ENCODE measurements at places on chromosomes 3 and 15. TPM values are rescaled to one million over a fixed set of nuclear protein-coding genes. Genes with fewer than 3 reads are reported as not detected.

GRCh38 chr3:15771444-15771843 is 26.3 kb downstream of the ANKRD28 start:
- no peak overlapping the region for H3K27ac ChIP-seq
- peaks cover 41% of the 10 kb centered on the region for H3K4me1 ChIP-seq
- no peak overlapping the region for H3K4me3 ChIP-seq

DNA sequence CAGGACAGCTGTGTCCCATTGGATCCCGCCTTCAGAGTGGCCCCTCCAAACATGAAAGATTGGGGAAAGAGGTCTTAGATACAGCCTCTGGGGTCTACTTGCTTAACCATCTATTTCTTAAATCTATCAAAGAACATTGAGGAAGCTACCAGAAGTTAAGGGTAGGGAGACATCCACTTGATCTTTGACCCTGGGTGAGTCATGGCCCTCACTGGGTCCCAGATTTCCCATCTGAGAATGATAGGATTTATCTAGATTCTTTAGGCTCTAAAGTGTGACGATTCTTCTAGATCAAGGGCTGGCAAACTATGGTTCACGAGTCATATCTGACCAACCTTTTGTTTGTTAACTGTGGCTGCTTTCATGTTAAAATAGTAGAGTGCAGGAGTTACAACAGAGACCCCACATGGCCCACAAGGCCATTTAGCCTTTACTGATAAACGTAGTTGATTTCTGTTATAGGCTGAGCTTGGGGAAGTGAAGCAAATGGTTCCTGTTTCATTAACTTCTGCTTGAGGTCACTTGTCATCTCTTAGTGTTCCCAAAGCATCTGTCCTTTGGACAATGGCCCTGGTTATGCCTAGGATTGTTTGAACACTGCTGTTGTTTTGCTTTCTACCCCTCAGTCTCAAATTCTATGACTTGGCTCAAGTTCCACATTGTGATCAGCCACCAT is 8.0 kb downstream of the MUC13 start:
- no peak overlapping the region for H3K4me3 ChIP-seq
- DNase-seq, result no peak
- no peaks in the 10 kb centered on the region for H3K27me3 ChIP-seq
- no peaks in the 10 kb centered on the region for H3K4me1 ChIP-seq
- H3K36me3 ChIP-seq, result no peaks in the 10 kb centered on the region
- H3K27ac ChIP-seq, result no peak overlapping the region

DNA sequence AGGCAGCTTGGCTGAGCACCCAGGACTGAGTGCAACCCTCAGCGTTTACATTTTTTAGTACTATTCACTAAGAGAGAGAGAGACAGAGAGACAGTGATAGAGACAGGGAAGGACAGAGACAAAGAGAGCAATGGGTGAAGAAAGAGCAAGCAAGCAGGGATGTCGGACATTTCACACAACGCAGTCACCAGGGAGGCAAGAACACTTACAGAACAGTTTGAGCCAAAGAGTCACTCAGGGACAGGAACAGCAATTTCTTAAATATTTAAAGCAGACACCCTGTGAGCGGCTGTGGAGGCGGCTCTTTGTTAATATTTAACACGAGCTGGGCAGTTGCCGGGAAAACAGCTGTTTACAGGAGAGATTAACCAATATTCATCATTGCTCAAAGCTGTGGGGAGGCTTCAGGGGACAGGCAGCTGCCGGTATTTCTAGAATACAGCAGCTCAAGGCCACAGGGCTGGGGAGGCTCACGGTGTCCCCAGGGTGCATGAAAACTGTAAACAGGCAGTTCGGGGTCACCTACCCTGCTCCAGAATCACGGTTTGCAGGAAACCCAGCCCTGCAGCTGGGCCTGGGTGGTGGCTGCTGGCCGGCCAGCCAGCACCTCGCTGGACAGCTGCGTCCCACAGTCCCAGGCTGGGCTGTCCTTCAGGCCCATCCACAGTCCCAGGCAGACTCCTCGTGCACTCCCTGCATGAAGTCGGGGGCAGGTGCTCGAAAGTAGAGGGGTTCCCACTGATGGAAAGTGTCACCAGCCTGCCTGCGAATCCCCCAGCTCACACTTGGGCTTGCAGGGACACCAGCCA is 38.8 kb upstream of the PCSK6 start:
- H3K27ac ChIP-seq, result peak overlapping the region; percentile 45
- peaks cover 23% of the 10 kb centered on the region for H3K4me1 ChIP-seq
- no peak overlapping the region for H3K4me3 ChIP-seq
- no peaks in the 10 kb centered on the region for H3K36me3 ChIP-seq

DNA sequence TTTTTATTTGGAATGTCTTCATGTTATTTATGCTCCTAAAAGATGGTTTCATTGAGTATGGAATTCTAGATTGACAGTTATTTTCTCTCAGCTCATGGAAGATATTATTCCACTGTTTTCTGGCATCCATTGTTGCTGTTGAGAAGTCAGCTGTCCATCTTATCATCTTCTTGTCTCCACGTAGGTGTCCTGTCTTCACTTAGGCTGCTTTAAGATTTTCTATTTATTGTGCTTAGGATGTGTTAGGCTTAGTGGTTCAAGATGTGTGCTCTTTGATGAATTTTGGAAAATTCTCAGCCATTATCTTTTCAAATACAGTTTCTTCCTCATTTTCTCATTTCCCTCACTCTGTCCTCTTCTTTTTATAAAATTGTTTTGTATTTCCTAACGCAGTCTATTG is 52.0 kb downstream of the SNRK start:
- DNase-seq, result no peak
- H3K4me3 ChIP-seq, result no peak overlapping the region
- no peaks in the 10 kb centered on the region for H3K27me3 ChIP-seq
- peaks cover 20% of the 10 kb centered on the region for H3K36me3 ChIP-seq
- H3K4me1 ChIP-seq, result no peaks in the 10 kb centered on the region

- H3K36me3 ChIP-seq, result no peaks in the 10 kb centered on the region
- H3K4me1 ChIP-seq, result peaks cover 21% of the 10 kb centered on the region
- peak overlapping the region; percentile 95 for H3K27ac ChIP-seq
- DNase-seq, result no peak
- H3K4me3 ChIP-seq, result peak overlapping the region; percentile 84
These were observed 1.6 kb downstream of the BDH1 start for GRCh38 chr3:197554196-197554561.

DNA sequence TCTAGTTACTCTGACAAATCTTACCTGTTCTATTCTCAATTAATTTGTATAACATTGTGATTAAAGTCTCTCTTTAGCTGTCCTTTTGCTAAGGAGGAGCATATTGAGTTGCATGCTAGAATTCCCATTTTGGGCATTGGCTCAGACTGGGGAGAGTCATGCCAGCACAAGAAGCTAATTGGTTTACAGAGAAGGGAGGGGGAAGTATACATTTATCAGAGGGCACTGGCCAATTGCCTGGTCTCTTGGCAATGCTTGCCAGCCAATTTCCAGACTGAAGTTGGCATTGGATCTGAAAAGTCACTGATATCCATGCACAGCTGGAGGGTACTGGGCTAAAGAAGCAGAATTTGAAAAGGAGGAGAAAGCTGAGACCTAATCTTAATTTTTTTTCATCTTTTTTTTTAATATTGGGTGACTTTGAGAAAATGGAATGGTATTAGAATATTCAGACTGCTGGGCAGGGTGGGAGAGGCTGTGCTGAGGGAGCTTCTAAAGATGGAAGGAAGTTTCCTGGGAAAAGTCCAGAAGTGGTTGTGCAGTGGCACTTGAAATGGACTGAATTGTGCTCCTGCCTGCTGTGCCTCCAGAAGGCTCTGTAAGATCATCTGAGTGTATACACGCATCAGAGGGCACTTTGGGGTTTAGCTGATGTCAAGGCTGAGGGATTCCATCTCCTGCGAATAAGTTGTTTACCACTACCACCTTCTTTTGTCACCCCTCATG is 365.2 kb upstream of the DPH6 start:
- DNase-seq, result no peak
- H3K4me1 ChIP-seq, result peaks cover 4% of the 10 kb centered on the region
- no peak overlapping the region for H3K27ac ChIP-seq
- H3K4me3 ChIP-seq, result no peak overlapping the region
- H3K36me3 ChIP-seq, result no peaks in the 10 kb centered on the region

DNA sequence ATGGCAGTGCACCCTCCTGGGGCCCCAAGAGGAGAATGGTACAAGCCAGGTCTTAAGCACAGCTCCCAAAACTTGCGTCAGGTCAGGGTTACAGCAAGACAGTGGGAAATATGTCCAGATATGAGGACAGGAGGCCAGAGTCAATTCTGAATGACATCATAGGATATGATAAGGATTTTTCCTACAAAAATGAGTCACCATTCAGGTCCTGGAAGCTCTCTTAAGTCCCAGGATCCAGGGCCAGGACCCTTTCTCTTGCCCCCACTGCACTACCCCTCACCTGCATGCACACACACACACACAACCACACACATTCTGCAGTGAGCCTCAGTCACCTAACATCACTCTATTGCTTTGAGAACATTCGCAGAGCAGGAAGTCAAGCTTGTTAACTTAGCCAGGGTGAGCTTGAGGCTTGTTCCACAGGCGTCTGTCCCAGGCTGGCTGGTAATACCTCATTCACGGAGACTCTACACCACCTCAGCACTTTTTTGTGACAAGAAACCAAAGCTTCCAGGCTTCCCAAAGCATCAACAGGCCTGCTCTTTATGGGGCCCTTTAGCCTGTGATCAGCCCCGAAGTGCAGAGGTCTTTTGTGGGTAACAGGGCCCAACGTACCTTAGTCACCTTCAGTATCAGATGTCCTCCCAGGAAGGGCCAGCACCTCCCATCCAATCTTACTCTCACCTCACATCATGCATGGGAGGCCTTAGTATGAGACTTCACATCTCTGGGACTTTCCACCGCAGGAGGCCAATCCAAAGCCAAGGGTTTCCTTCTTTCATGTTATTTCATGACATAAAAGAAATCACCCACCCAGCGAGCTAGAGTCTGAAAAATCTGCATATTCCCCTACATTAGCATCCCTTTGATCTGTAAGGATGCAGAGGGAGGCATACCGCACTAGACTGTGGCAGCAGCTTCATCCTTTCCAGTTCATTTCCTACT is 74.0 kb upstream of the LIPC start:
- DNase-seq, result no peak
- no peaks in the 10 kb centered on the region for H3K36me3 ChIP-seq
- no peak overlapping the region for H3K4me3 ChIP-seq
- no peak overlapping the region for H3K27ac ChIP-seq
- no peaks in the 10 kb centered on the region for H3K4me1 ChIP-seq

DNA sequence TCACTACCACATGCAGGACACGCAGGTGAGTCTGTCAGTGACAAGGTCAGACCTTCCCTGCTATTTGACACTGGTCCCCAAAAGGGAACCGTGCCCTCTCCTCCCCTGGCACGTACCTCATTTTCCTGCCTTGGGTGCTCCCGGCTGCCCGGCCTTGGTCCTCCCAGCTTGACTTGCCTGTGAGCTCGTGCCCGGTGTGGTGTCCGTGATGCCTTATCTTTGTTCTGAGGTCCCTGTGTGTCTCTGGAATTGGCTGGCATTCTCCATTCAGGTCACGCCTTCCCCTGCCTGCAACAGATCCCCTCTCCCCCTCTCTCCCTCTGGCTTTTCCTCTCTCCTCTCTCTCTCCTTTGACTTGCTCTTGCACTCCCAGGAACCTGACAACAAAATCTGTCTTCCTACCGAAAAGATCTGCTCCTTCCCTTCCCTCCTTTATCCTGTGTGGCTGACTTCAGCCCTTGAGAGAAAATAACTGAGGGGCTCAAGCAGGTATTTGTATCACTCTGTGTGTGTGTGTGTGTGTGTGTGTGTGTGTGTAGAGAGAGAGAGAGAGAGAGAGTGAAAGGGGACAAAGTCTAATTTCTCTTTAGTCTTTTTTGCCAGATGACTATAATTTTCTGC is at the start of gene MASP1:
TSS of gene MASP1 (minus strand) at position 226 of the 621 bp plus-strand sequence. CDS start at position 121, 105 bp downstream.
- peaks cover 58% of the 10 kb centered on the region for H3K4me1 ChIP-seq
- H3K27me3 ChIP-seq, result no peaks in the 10 kb centered on the region
- H3K36me3 ChIP-seq, result no peaks in the 10 kb centered on the region

DNA sequence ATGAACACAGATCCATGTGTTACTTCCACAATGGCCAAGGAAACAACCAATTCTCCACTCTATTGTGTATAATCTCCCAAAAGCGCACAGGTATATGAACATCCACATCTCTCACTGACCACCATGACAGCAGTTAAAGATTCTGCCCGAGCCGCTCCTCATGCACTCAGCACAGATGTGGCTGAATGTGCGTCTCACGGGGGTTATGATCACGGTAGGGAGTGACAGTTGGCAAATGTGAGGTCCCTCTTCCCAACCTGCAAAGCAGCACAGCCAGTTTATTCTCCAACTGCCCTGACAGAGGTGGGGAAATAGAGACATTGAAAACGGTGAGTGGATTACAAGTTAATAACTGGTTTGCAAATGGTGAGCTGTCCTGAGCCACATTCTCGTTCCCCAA is 17.6 kb downstream of the FOXP1 start:
- H3K27me3 ChIP-seq, result no peaks in the 10 kb centered on the region
- H3K4me1 ChIP-seq, result peaks cover 7% of the 10 kb centered on the region
- H3K4me3 ChIP-seq, result no peak overlapping the region
- DNase-seq, result no peak

DNA sequence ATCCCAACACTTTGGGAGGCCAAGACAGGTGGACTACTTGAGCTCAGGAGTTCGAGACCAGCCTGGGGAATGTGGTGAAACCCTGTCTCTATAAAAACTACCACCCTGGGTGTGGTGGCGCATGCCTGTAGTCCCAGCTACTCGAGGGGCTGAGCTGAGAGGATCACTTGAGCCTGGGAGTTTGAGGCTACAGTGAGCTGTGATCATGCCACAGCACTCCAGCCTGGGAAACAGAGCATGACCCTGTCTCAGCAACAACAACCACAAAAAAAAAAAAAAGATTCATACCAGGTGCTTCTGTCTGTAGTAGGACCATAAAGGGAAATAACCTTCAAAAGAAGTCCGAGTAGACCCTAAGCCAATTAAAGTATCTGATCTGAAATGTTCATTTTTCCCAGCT is 94.5 kb downstream of the SERPINI1 start:
- DNase-seq, result no peak
- H3K4me3 ChIP-seq, result no peak overlapping the region
- H3K27me3 ChIP-seq, result no peaks in the 10 kb centered on the region
- no peaks in the 10 kb centered on the region for H3K36me3 ChIP-seq
- H3K4me1 ChIP-seq, result no peaks in the 10 kb centered on the region
- no peak overlapping the region for H3K27ac ChIP-seq

GRCh38 chr3:68210635-68211034 is 556.2 kb upstream of the SUCLG2 start:
- H3K4me1 ChIP-seq, result no peaks in the 10 kb centered on the region
- H3K27me3 ChIP-seq, result no peaks in the 10 kb centered on the region
- no peak overlapping the region for H3K4me3 ChIP-seq
- H3K36me3 ChIP-seq, result no peaks in the 10 kb centered on the region
- H3K27ac ChIP-seq, result no peak overlapping the region
- DNase-seq, result no peak

DNA sequence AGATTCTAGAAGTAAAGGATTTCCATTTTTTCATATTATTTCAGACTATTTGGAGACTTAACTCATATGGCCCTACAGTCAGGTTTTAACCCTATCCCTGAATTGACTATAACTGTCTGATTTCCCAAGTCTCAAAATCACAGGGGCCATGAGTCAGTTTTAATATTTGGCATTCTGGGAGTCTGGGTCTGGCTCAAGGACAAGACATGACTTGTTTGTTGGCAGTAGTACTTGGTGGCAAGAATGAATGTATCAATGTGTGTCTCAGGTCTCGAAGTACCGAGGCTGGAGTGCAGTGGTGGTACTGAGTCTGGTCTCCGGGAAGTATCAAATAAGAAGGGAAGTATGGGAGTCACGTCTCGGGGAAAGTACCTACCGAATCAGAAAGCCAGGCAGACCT is 10.8 kb downstream of the UMPS start:
- no peaks in the 10 kb centered on the region for H3K4me1 ChIP-seq
- no peak overlapping the region for H3K27ac ChIP-seq
- H3K27me3 ChIP-seq, result no peaks in the 10 kb centered on the region
- peaks cover 31% of the 10 kb centered on the region for H3K36me3 ChIP-seq

ABCF3 gene
- total RNA-seq, result 51.3 TPM

MGLL gene
- 29.3 TPM for total RNA-seq

TM6SF1 gene
- total RNA-seq, result 2.6 TPM

WDR93 gene
- total RNA-seq, result not detected

CCDC39 gene
- total RNA-seq, result 1.1 TPM

All from sigmoid colon (tissue), 7 donors.